ENCODE measurements at places on chromosomes 16 and 17.

DNA sequence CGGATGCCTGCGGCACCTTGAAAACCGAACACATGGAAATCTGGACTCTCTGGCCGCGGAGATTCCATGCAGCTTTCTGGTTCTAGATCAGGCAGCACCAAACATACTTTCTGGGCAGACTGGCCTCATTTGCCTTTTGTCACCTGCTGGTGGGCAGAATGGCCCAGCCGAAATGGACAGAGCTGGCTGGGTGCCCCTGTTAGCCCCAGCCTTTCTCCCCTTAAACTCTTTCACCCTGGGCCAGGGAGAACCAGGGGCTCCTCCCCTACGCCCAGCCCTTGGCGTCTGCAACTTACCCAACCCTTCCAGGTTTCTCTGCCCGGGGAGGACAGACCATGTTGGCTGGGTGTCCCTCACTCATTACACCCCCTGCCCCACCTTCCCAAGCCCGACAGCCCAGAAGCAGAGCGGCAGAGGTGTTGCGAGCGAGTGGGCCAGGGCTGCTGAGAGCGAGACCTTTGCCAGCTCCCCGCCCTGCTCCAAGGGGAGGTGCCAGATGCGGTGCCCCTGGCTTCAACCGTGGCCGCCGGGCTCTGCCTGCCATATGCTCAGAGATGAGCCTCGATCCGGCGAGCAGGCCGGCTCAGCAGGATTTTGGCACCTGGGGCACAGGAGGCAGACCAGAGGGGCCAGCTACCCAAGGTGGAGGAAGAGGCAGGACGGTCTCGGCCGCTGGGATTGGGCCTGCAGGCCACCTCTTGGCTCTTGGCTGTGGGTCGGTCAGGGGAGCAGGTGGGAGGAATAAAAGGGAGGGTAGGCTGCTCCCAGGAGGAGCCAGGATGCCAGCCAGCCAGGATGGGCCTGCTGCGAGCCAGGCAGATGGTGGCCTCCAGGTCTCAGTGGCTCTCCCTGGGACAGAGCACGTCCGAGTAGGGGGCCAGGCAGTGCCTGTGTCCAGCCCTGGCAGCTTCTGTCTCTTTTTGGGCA, 191.3 kb downstream of the NTN1 start:
- DNase-seq, result no peak

- no peak for DNase-seq
These were observed 66.0 kb upstream of the ZNF423 start for GRCh38 chr16:49921791-49922456.

GRCh38 chr17:36066365-36066985, 2.4 kb downstream of the CCL18 start:
- no peak for DNase-seq

DNA sequence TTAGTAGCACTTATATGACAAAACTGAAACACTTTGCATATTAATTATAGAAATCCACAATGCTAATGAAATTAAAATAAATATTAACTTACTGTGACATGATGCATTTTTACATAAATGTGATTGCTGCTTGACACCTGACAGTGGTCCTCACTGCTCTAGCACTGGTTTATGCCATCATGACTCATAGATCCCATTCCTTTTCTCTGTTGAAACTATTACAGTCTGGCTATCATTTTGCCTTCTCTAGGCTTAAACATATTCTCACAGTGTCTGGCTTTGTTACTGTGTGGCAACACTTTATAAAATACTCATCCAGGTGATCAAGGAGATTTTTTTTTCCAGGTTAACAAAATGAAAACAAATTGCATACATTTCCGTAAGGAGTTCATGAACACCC, 108.0 kb downstream of the MRTFB start:
- DNase-seq, result no peak

GRCh38 chr16:851871-852270, 51.3 kb upstream of the GNG13 start:
- no peak for DNase-seq

- DNase-seq, result no peak
These were observed 27.7 kb upstream of the HS3ST2 start for GRCh38 chr16:22786284-22786683.

DNA sequence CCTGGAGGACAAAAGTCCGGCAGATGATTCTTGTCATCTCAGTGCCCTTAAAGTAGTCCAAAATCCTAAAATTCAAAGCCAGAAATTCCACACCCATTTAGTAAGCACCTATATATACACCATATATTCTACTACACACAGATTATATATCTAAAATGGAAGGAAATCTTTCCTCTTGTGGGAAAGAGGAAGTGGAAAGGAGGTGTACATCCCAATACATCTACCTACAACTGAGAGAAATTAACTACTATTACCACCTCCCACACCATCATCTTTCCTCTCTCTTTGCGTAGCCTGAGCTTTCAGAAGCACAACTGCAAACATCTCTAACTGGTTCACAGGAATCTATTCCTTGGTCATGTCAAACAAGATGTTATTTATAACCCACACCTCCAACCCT, 5.4 kb upstream of the ITGA2B start:
- no peak for DNase-seq

DNA sequence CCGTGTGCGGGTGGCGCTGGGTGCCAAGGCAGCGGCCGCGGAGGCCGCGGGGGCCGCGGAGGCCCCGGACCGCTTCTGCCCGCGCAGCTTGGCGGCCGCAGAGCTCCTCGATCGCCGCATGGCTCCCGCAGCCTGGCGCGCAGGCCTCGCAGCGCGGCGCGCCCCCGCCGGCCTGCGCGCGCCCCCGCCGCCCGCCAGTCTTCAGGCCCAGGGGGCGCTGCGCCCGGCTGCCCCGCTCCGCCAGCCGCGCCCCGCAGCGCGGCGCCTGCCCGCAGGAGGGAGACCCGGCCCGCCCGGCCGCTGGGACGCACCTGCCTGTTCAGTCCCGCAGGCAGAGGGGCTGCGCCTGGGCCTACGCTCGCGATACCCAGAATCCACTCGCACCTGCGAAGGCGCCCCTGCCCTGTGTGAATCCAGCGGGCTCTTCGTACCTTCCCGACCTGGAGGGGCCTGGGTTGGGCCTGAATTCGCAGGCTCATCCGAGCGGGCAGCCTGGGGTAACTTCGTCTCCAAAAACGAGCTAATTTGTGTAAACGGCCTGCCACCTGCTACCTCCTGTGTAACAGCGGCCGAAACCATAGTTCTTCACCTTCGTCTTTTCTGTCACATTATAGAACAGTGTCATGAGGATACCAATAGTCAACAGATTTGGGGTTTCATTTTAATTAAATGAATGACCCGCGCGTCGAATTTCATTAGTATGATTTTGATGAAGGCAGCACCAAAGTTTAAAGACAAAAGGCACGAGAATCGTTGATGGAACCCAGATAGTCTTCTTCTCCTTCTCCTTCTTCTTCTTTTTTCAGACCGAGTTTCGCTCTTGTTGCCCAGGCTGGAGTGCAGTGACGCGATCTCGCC, at the start of gene CENPV:
CENPV (minus strand) TSS at position 153 of the 858 bp plus-strand sequence; CDS start at position 120, 33 bp downstream.
- no peak for DNase-seq

DNA sequence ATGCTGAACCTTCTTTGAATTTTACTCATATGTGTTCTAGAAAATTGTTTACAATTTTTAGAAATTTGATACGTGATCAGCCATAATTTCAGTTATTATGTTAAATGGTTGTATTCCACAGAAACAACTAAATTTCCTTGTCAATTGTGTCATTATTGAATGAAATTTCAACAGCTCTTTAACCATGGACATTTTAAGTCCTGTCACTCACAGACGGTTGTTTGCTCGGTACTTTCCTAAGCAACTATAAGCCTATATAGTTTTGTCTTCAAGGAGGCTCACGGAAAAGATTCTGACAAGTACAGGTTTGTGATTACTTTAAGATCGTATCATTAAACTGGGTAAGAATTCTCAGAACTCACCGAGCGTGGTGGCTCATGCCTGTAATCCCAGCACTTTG, 31.8 kb downstream of the SLC39A11 start:
- no peak for DNase-seq

DNA sequence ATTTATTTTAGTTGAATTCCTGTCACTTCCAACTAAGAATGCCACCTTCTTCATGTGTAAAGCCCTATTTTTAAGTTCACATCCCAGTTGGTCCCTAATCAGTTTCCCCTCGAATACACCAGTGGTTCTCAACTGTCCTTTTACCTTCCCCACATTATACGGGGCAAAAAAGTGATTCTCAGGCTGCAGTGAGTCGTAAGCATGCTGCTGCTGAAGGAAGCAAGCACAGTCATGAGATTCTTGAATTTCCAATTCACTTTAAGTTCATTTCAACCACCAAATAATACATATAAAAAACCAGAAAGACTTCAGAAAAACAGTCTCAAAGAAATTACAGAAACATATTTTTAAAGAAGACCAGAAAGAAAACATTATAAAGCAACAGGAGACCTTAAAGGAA, 47.9 kb downstream of the UBE2G1 start:
- DNase-seq, result no peak

- no peak for DNase-seq
These were observed 10.0 kb downstream of the AXIN2 start for GRCh38 chr17:65551267-65552040.

DNA sequence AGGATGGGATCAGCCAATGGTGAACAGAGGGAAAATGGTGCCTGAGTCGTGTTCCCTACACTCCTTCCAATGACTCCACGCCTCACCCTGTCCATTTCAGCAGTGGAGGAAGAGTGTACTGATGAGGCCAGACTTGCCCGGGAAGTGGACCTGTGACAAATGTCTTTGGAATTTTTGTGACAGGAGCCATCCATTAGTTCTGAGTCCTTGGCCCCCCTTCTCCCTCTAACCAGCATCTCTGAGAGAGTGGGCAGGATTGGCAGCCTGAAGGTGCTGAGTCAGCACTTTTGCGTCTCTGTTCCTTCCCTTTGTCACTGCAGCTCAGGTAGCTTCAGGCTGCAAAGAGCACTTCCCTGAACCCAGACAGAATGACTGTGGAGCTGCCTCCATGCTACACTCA, 30.8 kb downstream of the BEAN1 start:
- no peak for DNase-seq
